Left renal pelvis (tissue), 4 donors: ENCODE measurements at places on chromosomes 3 and 15. TPM values are rescaled to one million over a fixed set of nuclear protein-coding genes. Genes with fewer than 3 reads are reported as not detected.

DNA sequence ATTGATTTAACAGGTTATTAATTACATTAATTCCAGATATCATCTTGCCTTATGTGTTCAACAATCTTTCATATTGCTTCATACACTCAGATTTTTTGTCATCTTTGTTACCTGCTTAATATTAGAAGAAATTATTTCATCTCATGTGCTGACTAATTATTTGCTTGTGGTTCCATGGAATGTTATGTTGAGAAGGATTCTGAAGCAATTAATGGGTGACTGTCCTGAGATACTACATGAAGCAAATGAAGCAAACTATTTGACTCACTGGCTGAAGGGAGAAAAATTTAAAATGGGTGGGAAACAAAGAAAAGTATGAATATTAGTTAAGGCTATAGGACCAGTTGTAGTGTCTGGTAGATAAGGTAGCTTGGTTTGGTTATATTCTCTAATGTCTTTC is 443.8 kb upstream of the EPHA6 start:
- DNase-seq = no peak

GRCh38 chr15:87365186-87365585 is 891.4 kb downstream of the NTRK3 start:
- no peak for DNase-seq

DNA sequence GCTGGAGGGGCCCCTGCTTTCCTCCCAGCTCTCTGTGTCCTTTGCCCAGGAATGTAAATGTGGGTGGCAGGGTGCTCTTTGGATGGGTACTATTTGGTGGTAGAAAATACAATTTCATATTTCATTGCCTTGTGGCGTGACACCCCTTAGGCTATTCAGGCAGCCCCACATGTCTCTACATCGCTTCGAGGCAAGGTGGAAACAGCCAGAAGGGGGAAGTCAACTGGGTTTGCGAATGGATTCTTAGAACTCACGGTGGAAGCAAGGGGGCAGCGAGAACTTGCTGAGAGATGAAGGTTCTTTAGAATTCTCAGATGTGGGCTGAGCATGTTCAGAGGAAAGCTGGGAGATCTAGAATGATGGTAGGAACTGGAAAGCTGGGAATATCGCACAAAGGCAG is 25.3 kb downstream of the PLA2G4D start:
- no peak for DNase-seq

P2RY1 gene
- polyA plus RNA-seq = 3.8 TPM

DNA sequence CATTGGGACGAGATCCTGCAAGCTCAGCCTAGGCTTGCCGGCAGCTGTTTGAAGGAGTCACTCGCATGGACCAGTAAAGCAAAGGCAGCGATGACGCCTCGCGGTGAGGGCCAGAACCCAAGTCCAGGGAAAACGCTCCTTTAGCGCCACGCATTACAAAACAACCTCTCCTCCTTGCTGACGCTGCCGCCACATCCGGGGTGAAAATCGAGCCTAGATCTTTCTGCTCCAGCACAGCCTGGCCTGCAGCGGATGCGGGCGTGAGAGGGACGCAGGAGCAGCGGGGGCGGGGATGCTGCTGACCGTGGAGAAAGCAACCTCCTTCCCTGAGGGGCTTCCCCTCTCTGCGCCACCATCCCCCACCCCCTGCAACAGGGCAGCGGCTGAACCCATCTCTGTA is 46.7 kb downstream of the CASR start:
- DNase-seq = no peak

- DNase-seq = no peak
These were observed 357 bp downstream of the KIAA1143 start for GRCh38 chr3:44761101-44761423.

CFAP91 gene
- polyA plus RNA-seq = 5.1 TPM

GRCh38 chr15:85406916-85407315 is 26.5 kb downstream of the AKAP13 start:
- DNase-seq = no peak

GRCh38 chr3:106397006-106397405 is 528.2 kb upstream of the CBLB start:
- DNase-seq = no peak

GRCh38 chr3:65166531-65166930 is 478.7 kb upstream of the ADAMTS9 start:
- no peak for DNase-seq

LRRC2 gene
- polyA plus RNA-seq = 1.9 TPM

DNA sequence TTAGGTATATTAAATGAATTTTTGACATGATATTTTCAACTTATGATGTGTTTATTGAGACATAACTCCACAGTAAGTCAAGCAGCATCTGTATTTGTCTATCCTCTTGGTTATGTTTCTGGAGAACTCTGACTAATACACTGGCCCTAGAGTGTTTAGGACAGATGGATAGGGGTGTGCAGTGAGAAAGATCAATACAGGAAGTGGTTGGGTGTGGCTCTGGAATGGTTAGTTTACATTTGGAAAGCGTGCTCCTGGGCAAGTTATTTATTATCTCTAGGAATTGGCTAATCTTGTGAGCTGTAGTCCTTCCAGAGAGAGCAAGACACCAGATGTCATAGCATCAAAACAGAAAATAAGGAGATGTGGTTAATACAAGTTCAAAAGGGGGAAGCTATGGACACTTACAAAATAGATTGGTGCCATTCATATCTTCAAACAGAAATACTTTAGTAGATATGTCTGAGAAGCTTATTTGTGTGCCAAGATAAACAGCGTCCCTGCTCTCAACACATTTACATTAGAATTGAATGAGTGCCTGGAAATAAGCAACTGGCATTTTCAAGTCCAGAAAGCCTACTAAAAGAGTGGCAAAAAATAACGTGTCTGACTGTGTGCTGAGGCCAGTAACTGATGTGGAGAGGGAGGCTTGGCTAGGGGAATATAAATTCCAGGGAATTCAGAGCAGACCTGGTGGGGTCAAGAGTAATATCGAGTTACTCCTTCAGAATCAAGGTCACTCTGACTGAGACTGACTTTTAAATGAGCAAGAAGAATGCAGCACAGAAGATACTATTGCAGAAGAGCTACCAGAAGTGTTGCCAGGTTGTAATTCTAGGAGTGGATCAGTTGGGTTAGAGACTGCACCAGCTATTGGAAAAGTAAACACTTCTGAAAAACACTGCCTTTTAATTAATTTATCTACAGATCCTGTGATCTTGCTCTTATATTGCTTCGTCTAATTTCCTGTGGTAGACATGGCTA is 33.4 kb upstream of the PLAAT1 start:
- DNase-seq = no peak

DNA sequence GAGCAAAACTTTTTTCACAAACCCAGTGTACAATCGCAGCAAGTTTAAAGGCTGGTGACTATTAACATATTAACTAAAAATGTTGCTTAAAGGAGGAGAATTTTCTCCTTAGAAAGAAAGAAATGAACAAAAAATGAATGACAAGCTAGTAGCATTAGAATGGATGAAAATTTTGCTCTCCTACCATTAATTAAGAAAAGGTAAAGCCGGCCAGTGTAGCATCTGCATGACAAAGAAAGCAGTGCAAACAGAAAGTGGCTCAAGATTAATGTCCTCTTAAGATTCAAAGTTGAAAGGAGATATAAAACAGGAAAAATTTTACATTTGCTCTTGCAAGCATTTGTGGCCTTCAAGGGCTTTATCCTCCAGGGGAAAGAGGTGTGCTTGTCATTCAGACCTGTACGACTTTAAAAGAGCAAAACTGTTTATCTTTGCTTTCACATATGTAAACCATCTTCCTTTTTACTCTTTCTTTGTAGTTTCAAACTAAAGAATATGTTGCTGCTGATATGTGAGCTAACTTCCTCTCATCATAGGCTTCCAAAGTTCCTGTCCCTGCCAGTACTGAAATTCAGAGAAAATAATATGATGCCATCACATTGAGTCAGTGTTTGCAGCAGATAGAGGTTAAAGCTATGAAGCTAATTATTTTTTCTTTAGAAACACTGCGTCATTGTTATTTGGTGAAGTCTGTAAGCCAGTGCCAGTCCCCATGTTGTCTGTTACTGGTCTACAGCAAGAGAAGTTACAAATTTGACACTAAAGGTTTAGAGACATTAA is 439.1 kb upstream of the GRM7 start:
- DNase-seq = no peak

LNP1 gene
- polyA plus RNA-seq = 10.6 TPM

GNAT1 gene
- polyA plus RNA-seq = not detected

PRRT3 gene
- 3.2 TPM for polyA plus RNA-seq

P2RY12 gene
- 0.60 TPM for polyA plus RNA-seq

DNA sequence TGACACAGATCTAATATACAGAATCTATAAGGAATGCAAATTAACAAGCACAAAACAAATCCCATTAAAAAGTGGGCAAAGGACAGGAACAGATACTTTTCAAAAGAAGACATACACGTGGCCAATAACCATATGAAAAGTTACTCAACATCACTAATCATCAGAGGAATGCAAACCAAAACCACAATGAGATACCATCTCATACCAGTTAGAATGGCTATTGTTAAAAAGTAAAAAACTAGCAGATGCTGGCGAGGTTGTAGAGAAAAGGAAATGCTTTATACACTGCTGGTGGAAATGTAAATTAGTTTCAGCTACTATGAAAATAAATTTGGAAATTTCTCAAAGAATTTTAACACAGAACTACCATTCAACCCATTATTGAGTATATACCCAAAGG is 50.7 kb downstream of the ADAMTS17 start:
- DNase-seq = no peak

GRCh38 chr15:52338058-52338457 is 42.5 kb upstream of the MYO5C start:
- DNase-seq = no peak

GRAMD1C gene
- 23.3 TPM for polyA plus RNA-seq

GRCh38 chr15:60362321-60363086 is 35.3 kb downstream of the ANXA2 start:
- no peak for DNase-seq

DNA sequence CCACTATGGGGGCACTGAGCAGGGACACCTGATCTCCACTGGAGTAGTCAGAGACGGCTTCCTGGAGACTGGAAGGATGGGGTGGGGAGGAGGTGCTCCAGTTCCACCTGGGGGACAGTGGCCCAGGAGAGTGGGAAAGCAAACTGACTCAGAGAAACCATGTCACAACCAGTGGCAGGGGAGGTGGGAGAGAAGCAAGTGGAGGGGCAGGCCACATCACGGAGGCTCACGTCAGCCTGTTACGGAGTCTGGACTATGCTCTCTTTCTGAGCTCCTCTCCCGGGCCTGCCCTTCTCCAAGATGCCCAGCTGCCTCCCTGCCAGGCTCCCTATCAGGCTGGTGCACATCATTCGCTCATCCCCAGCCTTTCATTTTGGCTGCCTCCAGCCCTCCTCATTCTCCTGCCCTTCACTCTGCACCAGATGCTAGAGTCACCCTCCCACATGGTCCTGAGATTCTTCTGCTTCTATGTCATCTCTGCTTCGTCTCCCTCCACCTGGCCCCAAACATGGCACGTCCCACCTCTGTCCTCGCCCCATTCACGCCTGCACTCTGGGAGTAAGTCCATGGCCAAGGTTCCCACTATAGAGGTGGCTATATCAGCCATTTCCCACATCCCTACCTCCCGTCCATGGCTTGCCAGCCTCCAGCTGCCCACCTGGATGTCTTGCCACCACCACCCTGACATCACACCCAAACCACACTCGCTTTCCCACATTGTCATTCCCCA is 100.3 kb downstream of the ADCY5 start:
- DNase-seq = no peak

DNA sequence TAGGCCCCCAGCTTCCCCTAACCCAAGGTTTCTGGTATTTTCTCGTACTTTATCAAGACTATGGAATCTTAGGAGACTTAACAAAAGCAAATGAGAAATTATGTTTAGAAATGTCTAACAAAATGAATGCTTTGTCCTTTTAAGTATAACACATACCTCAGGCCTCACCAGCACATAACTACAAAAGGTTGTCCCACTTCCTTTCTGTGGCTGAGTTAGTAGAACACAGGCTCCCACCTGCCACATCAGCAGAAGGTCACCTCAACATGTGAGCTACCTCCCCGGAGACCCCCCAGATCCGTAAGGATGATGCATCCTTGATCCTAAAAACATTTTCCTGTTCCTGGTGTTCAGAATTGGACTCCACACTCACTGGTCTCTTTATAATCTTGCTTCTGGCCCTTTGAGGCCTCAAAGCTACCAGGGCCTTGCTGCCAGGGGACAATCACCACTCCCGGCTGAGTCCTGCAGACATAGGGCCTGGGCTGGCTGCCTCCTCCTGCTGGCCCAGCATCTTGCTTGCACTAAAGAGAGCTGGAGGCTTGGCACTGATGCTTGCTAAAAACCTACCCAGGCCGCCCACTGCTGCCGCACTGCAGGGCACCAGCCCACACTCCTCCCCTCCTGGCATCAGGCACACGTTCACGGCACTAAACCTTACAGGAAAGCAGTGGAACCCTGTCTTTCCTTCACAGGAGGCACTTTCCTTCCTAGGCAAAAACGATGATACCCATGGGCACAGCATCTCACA is 2.9 kb downstream of the CCRL2 start:
- no peak for DNase-seq

DNA sequence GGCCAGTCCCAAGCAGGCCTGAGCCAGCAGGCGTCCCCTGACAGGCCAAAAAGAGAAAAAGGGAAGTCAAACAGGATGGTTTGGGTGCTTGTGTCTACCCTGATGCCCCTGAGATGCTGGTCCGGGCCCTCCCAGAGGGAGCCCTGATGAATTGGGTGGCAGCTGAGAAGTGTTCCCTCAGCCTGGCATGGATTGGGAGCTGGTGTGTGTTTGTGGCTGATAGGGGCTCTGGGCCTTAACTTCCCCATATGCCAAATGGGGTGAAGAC is 1.4 kb downstream of the FBLN2 start:
- no peak for DNase-seq

DNA sequence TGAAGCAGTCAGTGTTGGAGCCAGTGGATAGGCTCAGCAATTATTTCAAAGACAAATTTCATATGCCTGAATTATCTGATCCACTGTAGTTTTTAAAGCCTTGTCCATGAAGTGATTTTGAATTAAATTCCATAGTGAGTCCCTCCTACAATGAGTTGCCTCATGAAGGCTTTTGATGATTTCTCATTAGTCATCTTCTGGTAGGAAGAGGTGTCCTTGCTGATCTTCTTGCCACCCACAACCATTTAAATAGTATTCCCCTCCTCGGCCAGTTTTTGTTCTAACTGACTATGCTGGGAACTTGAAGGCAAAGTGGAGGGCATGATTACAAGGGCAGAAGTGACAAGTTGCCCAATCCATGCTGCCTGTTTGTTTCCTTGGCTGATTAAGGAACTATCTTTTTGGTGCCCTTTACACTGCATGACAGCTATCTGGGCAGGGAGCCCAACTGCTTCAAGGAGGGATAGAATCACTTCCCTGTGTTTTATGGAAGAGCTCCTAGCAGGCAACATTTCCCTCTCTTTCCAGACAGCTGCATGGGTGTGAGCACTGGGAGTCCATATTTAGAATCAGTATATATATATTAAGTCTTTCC is 617.5 kb downstream of the ZPLD1 start:
- no peak for DNase-seq

GRCh38 chr3:15781637-15782402 is 16.0 kb downstream of the ANKRD28 start:
- DNase-seq = no peak
